ENCODE measurements at places on chromosomes 1 and 21. TPM values are rescaled to one million over a fixed set of nuclear protein-coding genes. Genes with fewer than 3 reads are reported as not detected.

Gene FCRL4
- not detected for total RNA-seq

Gene CHIA
- total RNA-seq: not detected

- no peak overlapping the region for H3K27ac ChIP-seq
- no peaks in the 10 kb centered on the region for H3K4me1 ChIP-seq
- no peak for DNase-seq
- peaks cover 7% of the 10 kb centered on the region for H3K36me3 ChIP-seq
Observed at GRCh38 chr1:115694805-115695204, 53.0 kb downstream of the VANGL1 start.

GRCh38 chr1:10431070-10431730, 967 bp downstream of the CENPS start:
- H3K27ac ChIP-seq: peak overlapping the region; percentile 47
- peaks cover 6% of the 10 kb centered on the region for H3K36me3 ChIP-seq
- peak overlapping the region; percentile 61 for H3K4me3 ChIP-seq
- DNase-seq: no peak

GRCh38 chr1:88800382-88801051, 90.8 kb downstream of the GTF2B start:
- H3K27me3 ChIP-seq: no peaks in the 10 kb centered on the region
- no peak overlapping the region for H3K27ac ChIP-seq
- no peak overlapping the region for H3K4me3 ChIP-seq
- H3K36me3 ChIP-seq: peaks cover 69% of the 10 kb centered on the region
- no peak for DNase-seq
